ENCODE measurements at places on chromosomes 11 and 22. TPM values are rescaled to one million over a fixed set of nuclear protein-coding genes. Genes with fewer than 3 reads are reported as not detected.

The THY1 gene
- 28.1 TPM for total RNA-seq

The GTPBP1 gene
- 142 TPM for total RNA-seq

The PLAAT4 gene
- total RNA-seq = 179 TPM

The CCDC73 gene
- total RNA-seq = not detected

The ARHGAP20 gene
- 1.8 TPM for total RNA-seq

The KCNK4 gene
- not detected for total RNA-seq

The RPL27A gene
- total RNA-seq = 476 TPM

The C11orf87 gene
- not detected for total RNA-seq

The TEX54 gene
- not detected for total RNA-seq

The MOV10L1 gene
- total RNA-seq = not detected

The CDC42BPG gene
- 78.6 TPM for total RNA-seq

The KRTAP5-9 gene
- total RNA-seq = not detected

The RFPL3 gene
- not detected for total RNA-seq

The MS4A3 gene
- not detected for total RNA-seq

The DEPDC7 gene
- 3.3 TPM for total RNA-seq

The ARHGAP42 gene
- total RNA-seq = 25.5 TPM

The IGLL1 gene
- total RNA-seq = not detected

The SCN3B gene
- 1.8 TPM for total RNA-seq

The OR6X1 gene
- not detected for total RNA-seq

The MED15 gene
- total RNA-seq = 215 TPM

The SGSM1 gene
- total RNA-seq = 3.3 TPM

The TREH gene
- total RNA-seq = 53.4 TPM

The USP47 gene
- total RNA-seq = 62.5 TPM

The SHANK2 gene
- total RNA-seq = 68.7 TPM

The GLB1L2 gene
- 9.1 TPM for total RNA-seq

The FGF4 gene
- not detected for total RNA-seq

The PAMR1 gene
- 2.6 TPM for total RNA-seq

The HYLS1 gene
- total RNA-seq = 2.7 TPM

The PHF21B gene
- not detected for total RNA-seq

The OR51B2 gene
- not detected for total RNA-seq

The OR5M11 gene
- total RNA-seq = not detected

The RIBC2 gene
- 47.0 TPM for total RNA-seq

The TMEM191B gene
- not detected for total RNA-seq

The LYVE1 gene
- total RNA-seq = 50.3 TPM

The SCN2B gene
- not detected for total RNA-seq

The ALDH3B2 gene
- not detected for total RNA-seq

The SCGB1A1 gene
- not detected for total RNA-seq

The TMPRSS4 gene
- total RNA-seq = 233 TPM

The RAG2 gene
- total RNA-seq = not detected

The PLAAT2 gene
- total RNA-seq = 13.2 TPM

The HEPN1 gene
- total RNA-seq = not detected

The PLET1 gene
- total RNA-seq = not detected

The GUCY1A2 gene
- 0.95 TPM for total RNA-seq

The NCF4 gene
- total RNA-seq = 5.4 TPM

Data from Peyer's patch (tissue), 4 donors.